Left cardiac atrium (tissue), 4 donors: ENCODE measurements at places on chromosomes 5 and 9. TPM values are rescaled to one million over a fixed set of nuclear protein-coding genes. Genes with fewer than 3 reads are reported as not detected.

DNA sequence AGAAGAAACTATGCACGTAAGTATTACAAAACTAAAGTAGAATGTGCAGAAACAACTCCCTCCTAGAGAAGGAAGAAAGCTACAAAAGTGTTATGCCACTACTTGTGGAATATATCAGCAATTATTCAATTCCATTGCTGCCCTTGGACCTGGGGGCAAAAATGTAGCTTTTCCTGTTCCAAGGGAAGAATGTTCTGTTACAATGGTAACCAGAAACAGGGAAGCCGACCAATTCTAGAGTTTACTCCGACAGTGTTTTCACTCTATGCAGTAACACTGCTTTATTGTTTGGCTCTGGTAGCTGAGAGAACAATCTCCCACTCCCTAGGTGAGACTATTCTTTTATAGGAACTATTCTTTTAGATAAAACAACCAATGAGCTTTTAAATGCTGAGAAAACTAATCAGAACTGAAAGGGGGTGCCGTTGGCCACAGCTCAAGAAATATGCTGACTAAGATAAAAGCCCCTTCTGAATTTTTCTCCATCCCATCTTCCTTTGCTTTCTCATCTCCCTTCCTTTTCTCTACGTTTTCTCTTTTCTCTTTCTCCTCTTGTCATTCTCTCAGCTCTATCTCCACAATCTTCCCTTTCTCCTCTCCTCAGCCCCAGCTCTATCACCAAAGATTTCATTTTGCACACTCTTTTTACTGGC lies 54.1 kb downstream of the SLC1A3 start:
- no peak for DNase-seq

The CARD6 gene
- total RNA-seq: 10.6 TPM

GRCh38 chr5:146290318-146290717 lies 48.3 kb upstream of the POU4F3 start:
- no peak for DNase-seq

DNA sequence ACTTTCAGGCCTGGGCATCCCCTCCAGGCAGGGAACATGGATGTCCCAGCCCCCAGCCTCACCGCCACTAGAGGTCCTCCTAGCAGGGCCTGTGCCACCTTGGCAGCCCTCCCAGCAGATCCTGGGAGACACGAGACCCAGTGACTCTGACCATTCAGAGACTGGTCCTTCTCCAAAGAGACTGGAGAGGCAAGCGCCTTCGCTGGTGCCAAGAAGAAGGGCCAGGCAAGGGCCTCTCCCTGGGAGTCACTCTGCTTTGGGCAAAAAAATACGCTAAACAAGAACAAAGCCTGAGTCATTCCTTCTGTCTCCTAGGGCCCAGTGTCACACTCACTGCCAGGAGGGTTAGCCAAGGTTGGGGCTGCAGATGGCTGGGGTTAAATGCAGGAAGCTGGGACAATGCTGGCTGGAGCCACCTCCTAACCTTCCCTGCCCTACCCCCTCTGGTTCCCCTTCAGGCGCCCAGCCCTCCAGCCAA lies 35.3 kb upstream of the SMIM23 start:
- peak; percentile 80 for DNase-seq

DNA sequence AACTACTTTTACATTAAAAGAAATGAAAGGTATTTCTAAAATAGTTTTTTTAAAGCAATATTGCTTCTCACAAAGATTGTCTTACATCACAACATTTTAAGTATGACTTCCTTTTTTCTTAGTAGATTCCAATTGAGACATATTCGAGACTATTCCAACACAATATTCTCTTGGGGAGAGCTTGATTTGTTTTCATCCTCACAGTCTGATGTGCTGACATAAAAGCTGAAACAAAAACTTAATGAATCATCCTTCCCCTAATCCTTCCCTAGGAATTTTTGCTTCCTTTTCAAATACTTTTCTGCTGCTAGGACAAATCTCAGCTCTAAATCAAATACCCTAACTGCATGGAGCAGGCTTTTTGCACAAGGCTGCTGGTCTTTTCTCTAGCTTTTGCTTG lies 245.8 kb upstream of the MAP3K1 start:
- no peak for DNase-seq
